ENCODE measurements at places on chromosomes 13 and 19. TPM values are rescaled to one million over a fixed set of nuclear protein-coding genes. Genes with fewer than 3 reads are reported as not detected.

DNA sequence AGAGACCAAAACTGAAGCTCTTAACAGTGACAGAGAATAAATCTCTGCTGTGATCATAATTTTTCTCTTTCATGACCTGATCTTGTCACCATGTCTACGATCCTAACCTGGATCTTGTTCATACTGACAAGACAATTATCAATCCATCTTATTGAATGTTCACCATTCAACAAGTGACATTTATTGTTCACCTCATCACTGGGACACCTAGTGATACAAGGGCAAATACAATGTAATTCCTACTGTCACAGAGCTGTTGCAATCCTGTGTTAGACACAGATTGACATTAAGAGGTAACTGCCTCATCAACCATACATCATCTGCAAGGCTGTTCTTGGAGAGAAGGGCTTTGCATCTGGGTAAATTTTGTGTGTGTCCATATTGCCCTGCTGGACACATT lies 942.4 kb upstream of the PRR20A start:
- no peak for DNase-seq

DNA sequence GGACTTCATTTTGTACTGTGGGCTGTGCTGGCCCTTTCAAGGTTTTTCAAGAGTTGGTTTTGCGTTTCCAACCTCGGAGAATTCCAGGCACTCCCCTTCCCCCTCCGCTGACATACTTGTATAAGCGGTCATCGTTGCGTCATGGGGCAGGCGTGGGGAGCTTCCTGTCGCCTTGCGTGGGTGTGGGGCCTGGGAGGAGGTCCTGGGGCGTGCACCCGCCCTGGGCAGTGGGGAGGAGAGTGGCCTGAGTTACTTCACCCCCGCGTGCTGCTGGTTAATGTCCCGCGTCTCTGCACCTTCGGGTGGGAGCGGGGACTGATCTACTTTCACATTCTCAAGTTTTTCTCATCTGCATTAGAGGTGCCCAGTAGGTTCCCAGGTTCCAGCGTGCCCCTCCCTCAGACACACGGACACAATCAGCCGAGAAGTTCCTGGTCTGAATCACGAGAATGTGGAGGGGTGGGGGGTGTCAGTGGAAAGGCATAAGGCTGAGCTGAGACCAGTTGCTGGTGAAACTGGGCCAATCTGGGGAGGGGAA lies 4.1 kb downstream of the IER2 start:
- DNase-seq = peak; percentile 94

DNA sequence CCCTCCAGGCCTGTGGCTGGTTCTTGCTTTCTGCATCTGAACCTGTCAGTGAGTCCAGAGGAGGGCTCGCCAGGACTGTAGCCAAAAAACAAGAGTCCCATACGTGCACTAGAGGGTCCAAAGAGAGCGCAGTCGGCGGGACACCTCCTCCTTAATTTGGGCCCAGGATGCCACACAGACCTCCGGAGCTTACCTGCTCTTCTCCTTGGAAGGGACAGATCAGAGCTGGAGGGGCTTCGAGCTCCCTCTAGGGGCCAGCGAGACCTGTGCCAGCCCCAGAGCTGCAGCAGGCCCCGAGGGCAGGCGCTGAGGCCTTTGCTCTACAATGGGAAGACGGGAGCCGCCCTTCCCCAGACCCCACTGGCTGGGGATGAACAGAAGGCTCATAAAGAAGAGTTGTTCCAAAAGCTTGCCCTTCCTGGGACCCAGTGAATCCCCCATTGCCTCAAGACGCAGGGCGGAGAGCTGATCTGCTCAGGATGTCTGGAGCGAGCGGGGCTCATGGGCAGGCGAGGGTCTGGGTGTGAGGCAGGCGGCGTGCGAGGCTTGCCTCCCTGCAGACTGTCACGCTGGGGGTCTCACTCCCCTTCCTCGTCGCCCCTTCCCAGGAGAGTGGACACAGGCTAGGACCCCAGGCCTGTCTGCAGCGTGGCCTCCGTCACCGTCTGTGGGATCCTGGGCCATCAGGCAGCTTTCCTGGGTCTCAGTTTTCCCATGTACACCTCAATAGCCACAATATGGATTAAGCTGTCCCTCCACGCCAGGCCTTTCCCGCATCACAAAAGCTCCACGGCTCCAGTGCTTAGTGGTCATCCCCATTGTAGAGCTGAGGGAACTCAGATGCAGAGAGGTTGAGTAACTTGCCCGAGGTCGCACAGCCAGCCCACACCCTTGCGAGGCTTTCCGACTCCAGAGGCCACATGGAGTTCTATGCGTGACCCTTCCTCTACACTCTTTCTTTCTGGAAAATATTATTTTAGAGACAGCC lies 46.9 kb upstream of the VSTM2B start:
- no peak for DNase-seq

DNA sequence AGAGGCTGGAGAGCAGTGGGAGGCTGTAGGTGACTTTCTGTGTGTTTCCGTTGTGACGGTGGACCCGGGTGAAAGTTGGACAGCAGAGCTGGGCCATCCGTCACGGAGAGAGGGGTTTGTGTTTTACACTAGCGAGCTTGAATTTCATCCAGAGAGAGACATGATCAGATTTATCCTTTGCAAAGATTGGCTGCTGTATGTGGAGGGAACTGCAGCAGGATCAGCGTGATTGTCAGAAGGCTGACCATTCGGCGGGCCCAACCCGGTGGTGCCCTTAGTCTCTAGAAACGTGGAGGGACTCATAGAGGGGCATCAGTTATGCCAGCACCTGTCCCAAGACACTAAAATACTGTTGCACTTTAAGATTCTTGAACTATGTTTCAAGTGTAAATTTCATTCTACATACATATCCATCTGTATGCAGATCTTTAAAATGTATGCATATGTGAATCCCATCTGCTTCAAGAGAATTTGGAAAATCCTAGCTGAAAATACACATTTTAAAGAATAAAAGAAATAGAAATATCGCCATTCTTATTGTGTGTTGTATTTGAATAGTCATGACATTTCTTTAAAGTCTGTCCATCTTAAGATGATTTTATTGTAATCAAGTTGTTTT lies 7.0 kb downstream of the FAM124A start:
- DNase-seq = no peak

GRCh38 chr13:68550330-68550729 lies 1320.2 kb upstream of the PCDH9 start:
- no peak for DNase-seq

DNA sequence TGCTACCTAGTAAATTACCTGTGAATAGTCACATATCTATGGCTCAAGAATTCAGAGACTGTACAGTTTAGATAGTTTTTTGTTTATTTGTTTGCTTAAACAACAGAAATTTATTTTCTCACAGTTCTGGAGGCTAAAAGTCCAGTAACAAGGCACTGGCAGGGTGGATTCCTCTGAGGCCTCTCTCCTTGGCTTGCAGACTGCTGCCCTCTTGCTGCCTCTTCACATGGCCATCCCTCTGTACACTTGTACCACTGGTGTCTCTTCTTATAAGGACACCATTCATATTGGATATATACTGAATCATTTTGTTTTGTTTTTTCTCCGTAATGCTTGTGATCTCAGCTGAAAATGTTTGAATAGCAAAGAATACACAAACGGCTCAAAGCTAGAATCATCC lies 56.4 kb upstream of the MIR17HG start:
- DNase-seq = no peak

ZNF536 gene
- 0.22 TPM for polyA plus RNA-seq

ARL11 gene
- 0.59 TPM for polyA plus RNA-seq

ATP4B gene
- polyA plus RNA-seq = 0.01 TPM

ZNF85 gene
- 4.4 TPM for polyA plus RNA-seq
